NCI-H1417 treated with DMSO at 0.1 percent for 48 hours (cell line): ENCODE measurements at places on chromosomes 7 and 10.

- no peak for DNase-seq
Measured at GRCh38 chr10:73083221-73083620, 13.4 kb downstream of the P4HA1 start.

DNA sequence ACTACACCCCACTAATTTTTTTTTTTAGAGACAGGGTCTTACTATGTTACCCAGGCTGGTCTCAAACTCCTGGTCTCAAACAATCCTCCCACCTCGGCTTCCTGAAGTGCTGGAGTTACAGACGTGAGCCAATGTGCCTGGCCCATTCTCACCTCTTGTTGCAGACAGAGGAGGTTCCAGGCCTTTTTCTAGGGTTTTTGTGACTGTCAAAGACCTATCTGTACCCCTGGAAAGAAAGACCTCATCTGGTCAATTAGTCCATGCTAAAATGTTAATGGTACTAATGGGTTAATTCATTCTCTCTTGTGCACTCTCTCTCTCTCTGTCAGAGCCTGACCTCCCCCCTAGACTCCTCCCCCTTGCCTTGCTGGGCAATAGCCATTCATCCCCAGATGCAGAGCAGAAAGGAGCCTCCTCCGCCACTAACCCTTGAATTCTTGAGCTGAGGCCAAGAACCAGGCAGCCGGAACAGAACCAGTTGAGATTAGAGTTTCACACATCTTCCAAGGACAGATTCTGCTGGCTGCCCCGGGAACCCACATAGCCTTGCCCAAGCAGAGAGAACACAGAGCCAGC, 209.7 kb downstream of the SKIDA1 start:
- no peak for DNase-seq

DNA sequence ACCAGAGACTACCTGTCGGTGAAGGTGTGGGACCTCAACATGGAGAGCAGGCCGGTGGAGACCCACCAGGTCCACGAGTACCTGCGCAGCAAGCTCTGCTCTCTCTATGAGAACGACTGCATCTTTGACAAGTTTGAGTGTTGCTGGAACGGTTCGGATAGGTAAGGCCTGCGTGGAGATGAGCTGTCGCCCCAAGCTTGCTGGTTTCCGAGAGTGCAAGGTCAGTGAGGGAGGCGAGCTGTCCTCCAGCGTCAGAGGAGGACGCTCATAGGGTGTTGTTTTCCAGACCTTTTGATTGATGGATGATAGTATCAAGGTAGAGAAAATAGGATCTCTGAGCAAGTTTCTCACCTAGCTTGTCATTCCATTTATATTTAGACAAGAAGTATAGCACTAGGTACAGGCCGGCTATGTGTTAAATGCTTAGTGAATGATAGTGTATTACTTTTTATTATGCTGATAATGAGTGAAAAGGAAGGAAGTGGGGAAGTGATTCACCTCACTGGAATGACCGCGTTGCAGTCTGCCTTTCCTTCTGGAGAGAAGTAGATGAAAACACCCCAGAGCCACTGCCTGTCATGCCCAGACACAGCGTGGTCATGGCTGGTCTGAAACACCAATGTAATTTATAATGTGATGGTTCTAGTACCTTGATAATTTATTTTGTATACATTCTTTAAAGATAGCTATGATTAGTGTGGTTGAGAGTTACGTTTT, 33.9 kb downstream of the BNIP3 start:
- no peak for DNase-seq

DNA sequence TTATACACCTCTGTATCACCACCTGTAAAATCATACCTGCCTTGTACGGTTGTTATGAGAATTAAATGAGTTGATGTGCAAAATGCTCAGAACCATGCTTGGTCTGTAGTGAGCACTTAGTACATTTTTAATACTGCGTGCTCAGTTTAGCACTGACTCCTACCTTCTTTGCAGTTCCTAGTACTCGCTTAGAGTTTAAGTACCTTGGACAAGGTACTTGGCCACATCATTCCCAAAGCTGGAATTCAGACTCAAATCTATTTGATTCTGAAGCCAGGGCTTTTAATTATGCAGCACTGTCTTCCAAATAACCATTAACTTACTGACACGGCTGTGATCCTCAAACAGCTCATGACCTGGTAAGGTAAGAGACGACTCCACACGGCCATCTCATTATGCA, 100.0 kb upstream of the AGK start:
- DNase-seq: no peak

DNA sequence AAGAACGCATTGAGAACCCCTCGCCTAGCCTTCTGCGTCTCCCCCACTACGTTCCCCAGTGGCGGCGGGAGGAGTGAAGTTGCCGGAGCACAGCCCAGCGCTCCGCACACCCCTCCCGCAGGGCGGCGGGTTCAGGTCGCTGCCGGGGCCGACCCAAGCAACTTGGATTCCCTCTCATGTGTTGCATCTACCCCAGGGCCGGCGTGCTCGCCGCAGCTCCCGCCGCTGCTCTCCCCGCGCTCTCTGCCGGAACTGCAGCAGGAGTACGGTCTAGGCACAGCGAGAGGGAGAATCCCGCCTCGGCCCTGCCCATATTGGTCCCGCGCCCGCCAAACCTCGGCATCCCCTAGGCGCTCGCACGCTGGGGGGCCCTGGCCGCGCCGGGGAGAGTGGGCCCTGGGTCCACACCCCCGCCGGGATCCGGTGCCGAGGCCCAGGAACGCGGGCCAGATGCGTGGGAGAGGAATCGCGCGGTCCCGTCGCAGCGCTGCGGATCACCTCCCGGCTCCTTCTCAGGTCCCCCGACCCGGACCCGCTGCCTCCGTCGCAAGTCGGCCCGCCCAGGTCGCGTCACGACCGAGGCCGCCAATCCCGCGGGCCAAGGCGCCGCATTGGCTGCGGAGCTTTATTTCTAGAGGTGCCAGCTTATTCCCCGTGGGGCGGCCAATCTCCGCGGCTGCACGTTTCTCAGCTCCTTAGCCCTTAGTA, 648 bp upstream of the TMEM243 start:
- peak; percentile 77 for DNase-seq

GRCh38 chr7:156568258-156568657, 72.3 kb upstream of the RNF32 start:
- no peak for DNase-seq

DNA sequence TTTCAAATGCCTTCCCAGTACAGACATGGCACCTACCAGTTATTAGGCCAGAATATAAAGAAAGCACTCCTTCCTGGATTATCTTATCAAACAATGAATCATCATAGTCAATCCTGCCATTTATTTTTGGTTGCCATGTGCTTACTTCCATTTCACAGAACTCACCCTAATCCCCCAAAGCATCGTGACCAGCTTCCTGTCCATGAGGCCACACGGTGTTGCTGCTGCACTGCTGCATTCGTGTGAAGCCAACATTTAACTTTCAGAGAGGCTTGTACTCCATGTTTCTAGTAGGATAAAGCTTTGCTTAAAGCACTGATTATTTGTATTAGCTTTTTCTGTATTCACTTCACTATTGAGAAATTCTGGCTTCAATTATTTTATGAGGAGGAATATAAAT, 14.4 kb downstream of the COL28A1 start:
- DNase-seq: no peak

DNA sequence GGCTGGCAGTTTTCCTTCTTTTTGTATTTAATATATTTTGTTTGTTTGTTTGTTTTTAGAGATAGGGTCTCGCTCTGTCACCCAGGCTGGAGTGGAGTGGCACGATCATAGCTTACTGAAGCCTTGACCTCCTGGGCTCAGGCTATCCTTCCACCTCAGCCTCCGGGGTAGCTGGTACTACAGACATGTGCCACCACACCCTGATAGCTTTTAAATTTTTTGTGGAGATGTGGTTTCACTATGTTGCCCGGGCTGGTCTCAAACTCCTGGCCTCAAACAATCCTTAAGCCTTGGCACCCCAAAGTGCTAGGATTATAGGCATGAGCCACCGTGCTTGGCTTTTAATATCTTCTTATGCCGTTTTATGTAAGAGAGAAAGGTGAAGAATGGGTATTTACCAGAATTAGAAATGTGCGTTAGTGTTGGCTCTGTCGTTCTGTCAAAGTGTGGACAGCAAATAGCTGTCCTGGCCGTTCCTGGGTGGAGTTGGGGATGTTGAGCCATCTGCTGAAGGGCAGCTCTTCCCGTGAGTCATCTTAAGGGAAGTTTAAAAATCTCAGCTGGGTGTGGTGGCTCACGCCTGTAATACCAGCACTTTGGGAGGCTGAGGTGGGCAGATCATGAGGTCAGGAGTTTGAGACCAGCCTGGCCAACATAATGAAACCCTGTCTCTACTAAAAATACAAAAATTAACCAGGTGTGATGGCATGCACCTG, 14.8 kb downstream of the OGDH start:
- DNase-seq: no peak

GRCh38 chr10:90148116-90148855, 446.9 kb downstream of the KIF20B start:
- no peak for DNase-seq

DNA sequence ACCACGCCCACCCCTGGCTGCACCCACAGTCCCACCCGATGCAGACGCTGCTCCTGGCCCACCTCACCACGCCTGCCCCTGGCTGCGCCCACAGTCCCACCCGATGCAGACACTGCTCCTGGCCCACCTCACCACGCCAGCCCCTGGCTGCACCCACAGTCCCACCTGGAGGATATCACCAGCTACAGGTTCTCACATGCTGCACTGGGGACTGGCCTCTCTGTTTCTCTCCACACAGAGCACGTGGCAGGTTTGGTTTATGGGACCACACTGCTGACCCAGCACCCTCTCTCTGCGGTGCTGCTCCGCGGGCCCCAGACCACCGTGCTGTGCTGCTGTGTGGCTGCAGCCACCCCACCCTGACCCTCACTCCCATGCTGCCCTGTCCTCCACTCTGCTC, 120.9 kb downstream of the VIPR2 start:
- no peak for DNase-seq

GRCh38 chr7:37081436-37081835, 357.1 kb upstream of the AOAH start:
- no peak for DNase-seq

GRCh38 chr10:99329554-99330346, 594 bp downstream of the CNNM1 start:
- DNase-seq: no peak

DNA sequence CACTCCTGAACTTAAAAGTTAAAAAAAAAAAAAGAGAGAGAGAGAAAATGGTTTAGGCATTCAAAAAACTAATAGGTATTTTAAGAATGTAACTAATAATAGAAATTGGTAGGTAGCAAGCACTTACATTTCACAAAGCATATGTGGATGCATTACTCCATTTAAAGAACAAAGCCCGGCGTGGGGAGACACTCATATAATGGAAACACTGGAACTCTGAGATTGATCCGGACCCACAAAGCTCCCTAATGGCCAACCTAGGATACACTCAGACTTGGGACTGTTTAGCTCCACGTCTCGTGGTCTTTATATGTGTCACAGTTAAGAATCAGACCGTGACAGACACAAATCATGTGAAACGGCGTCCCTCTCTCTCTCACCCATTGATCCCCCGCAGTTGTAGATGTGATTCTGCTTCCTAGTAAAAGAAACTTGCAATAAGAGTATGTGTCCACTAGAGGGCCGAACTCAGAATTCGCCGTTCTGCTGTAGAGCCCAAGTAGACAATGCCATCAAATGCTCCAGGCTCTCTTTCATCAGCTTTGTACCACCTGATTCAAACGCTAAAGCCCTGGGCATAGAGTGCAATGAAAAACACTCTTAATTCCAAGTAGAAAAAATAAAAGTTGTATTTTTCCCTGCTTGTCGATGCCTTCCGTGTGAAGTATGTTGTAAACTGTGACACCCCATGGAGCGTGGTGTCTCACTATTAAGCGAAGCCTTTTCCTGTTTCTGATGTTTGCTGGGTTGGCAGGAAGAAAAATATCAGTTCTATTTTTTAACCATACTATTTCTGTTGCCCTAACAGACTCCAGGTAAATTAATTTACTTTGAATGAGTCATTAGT, 429.0 kb upstream of the MTPN start:
- DNase-seq: peak; percentile 41

DNA sequence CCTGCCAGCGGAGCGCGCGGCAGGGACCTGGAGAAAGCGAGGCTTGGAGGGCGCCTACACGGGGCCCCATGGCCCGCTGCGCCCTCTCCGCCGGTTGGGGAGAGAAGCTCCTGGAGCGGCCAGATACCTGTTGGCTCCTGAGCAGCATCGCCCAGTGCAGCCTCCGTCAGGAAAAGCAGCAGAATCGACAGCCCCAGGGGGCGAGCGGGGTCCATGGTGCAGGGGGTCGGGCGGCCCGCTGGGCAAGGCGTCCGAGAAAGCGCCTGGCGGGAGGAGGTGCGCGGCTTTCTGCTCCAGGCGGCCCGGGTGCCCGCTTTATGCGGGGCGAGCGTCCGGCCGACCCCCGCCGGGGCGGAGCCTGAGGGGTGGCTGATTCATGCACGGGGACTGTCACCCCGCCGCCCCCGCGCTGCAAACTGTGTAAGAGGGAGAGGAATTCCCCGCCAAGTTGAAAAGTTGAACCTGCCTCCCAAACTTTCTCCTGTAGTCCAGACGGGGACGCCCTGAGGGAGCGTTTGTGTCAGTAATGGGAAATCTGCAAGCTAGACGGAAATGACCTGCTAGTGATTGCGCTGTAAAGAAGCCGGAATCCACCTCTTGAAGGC, at the start of gene TFPI2:
Gene TFPI2 (minus strand): TSS at position 290 of the 605 bp plus-strand sequence. CDS start 75 bp downstream, at position 215.
- DNase-seq: no peak

- no peak for DNase-seq
Measured at GRCh38 chr7:24715171-24715570, 42.1 kb downstream of the GSDME start.

GRCh38 chr10:104666106-104666505, 25.0 kb downstream of the SORCS3 start:
- no peak for DNase-seq

DNA sequence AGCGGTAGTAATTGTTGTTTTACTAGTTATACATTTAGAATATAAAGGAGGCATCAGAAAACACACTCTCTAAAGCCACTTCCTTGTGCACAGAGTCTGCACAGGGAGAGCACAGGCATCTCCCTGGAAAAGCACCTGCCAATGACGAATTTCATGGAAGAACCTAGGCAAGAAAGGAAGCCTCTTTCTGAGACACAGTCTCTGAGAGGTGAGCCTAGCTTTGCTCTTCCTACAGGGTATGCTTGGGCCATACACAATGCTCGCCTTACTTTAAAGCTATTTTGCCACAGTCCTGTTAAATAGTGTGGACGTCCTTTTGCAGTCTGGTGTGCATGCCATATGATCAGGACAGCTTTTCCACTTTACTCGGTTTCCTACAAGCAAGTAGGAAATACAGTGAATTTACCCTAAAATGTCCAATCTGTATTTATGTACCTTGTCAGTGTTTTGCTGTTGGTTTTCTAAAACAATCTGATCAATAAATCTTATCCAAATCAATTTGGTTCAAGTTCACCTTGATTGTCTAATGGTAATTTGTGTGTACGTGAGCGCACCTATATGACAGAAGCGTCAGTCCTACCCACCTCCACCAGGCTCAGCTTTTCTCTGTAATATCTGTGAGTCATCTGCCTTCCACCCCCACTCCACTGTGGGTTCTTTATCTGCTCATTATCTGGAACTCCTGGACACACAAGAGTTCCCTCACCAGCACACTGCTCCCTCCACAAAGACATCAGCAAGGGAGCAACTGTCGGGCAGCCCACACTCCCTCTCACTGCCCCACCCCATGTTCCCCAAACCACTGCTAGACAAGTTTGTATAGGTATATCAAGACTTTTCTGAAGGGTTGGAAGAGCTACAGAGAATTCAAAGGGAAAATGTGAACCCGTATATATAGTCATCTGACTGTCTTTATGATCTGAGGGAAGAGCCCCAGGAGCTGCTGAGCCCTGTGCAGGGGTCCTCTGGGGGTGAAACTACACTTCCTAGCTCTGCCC, 65.2 kb downstream of the KLHDC10 start:
- no peak for DNase-seq
